ENCODE measurements at places on chromosomes 3 and 15.

GRCh38 chr3:133448478-133449122 is 48.7 kb downstream of the BFSP2 start:
- no peak for DNase-seq

GRCh38 chr15:37099319-37100108 is 835 bp downstream of the MEIS2 start:
- no peak for DNase-seq

DNA sequence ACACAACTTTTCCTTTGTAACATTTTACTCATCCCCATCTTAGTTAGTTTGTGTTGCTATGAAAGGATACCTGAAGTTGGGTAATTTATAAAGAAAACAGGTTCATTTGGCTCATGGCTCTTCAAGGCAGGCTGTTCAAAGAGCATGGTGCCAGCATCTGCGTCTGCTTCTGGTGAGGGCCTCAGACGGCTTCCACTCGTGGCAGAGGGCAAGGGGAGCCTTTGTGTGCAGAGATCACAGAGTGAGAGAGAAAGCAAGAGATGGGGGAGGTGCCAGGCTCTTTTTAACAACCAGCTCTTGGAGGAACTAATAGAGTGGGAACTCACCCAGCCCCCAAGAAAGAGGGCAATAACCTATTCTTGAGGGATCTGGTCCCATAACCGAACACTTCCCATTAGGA is 23.1 kb downstream of the PLA2G4F start:
- no peak for DNase-seq

DNA sequence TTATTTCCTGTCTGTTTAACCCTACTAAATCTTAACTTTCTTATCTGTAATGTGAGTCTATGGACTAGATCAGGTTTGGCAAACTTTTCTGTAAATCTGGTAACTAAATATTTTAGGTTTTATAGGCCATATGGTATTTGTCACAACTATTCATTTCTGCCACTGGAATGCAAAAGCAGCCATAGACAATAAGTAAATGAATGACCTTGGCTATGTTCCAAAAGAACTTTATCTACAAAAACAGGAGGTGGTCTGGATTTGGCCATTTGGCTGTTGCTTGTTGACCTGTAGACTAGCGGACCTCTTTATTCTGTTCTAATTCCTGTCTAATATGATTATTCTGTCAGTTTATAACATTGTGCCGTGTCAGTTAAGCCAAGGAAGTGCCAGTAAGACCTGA is 314.2 kb downstream of the LPP start:
- no peak for DNase-seq

DNA sequence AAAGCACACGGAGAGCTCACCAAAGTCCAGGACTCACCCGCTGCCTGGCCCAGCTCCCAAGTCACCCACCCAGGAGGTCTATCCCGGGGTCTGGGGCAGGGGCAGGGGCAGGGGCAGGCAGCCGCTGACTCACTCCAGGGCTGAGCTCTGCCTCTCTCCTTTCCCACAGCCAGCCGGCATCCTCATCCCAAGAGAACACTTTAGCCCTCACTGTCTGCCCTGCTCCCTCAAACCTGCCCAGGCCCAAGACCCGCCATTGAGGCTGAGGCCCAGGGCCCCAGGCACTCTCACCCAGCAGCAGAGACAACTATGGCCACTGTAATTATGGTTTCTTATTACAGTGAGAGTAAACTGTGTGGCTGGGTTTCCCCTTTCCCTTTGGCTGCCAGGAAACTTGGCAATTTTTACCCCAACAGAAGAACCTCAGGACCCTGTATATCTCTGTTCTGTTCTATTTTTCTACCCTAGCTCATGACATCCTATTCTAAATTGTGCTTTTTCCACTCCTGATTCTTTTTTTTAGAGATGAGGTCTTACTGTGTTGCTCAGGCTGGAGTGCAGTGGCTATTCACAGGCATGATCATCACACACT is 53.0 kb downstream of the IQSEC1 start:
- no peak for DNase-seq

GRCh38 chr15:43294091-43294706 is 27.5 kb upstream of the TGM5 start:
- DNase-seq: no peak

DNA sequence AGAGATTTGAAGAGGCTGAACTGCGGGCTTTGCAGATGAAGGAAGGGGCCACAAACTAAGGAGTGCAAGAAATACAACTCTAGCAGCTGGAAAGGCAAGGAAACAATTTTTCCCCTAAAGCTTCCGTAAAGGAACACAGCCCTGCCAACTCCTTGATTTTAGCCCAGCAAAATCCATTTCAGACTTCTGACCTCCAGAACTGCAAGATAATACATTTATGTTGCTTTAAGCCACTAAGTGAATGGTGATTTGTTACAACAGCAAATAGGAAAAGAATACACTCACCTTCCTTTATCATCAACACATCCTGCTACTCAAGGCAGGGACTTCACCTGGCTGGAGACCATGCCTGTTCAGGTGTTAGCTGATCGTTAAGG is 119.3 kb upstream of the NR2E3 start:
- DNase-seq: no peak

GRCh38 chr3:69746119-69746518 is 6.9 kb downstream of the MITF start:
- DNase-seq: no peak

- DNase-seq: no peak
Observed at GRCh38 chr3:168044049-168044448, 51.7 kb downstream of the GOLIM4 start.

GRCh38 chr3:56862352-56863062 is 60.8 kb upstream of the ARHGEF3 start:
- DNase-seq: no peak

DNA sequence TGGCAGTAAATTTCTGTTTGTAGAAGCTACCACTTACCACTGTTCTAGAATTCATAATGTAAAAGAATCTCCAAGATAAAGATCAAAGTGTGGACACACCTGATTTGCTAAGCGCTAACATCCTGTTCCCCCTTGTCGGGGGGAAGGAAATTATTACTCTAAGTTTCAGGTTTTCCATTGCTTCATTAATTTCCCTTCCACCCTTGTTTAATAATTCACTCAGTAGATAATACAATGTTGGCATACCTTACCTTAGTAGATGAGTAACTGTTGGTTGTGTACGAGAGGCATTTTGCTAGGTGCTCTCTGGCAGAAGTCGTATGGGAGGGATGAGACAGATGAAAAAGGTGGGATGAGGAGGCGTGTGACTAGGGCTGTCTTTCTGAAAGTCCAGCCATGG is 641.2 kb upstream of the ARRDC4 start:
- no peak for DNase-seq

- no peak for DNase-seq
Observed at GRCh38 chr3:105496343-105496742, 129.6 kb downstream of the ALCAM start.

DNA sequence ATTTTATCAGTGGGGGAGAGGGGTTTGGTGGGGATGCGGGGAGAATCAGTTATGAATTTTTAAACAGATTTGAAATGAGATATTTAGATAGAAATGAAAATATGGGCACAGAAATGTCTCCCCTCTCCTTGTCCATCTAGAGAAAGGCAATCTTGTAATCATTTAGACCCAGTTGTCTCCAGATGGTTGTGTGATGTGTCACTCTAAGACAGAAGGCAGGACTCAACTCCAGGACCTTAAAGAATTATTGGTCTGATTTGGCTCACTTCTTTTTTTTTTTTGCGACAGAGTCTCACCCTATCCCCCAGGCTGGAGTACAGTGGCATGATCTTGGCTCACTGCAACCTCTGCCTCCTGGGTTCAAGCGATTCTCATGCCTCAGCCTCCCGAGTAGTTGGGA is 77.2 kb downstream of the EOMES start:
- DNase-seq: no peak

DNA sequence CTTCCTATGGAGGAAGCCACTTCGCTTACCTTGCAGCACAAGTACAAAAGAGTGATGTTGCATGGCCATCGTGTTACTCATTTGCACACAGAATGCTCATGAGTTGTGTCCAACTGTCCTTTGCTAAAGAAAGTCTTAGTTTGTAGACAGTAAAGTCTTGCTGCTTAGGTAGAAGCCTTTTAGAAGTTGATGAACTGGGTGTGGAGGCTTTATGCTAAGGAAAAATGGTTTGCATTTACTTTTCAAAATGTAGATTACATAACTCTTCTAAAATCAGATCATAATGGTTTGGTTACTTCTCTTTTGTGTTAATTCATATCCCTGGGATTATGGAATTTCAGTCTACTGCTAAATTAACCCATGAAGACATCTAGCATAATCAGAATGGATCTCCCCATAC is 84.5 kb upstream of the FLNB start:
- DNase-seq: no peak

- DNase-seq: no peak
Observed at GRCh38 chr3:130835483-130835882, 58.4 kb upstream of the ATP2C1 start.

DNA sequence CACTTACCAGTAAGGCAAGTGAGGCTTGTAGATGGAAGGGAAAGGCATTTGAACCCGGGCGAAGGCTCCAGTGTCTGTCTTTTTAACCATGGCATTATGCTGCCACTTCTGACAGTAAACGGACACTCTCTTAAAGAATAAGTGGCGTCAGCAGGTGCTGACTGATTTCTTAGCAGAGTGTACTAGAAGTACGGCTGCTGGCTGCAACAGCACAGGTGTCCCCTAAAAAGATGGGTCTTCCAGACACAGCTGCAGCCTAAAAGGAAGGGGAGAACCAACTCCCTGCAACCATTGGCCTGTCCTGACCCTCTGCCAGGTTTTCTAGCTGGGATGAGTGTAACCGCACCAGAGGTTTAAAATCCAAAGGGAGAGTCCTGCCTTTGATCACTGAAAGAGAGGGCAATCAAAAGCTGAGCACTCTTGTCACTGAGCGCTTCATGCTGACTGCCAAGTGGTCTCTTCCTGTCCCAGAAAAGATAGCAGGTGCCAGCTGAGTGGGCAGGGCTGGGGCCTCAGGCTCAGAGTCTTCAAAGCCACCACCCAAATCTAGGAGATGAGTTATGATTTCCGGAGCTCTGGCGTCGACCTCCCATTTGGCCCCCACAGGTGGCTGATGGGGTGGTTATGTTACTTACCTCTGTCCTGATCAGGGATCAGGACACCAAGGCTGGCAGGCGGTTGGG is 255.8 kb downstream of the SLCO3A1 start:
- DNase-seq: no peak

DNA sequence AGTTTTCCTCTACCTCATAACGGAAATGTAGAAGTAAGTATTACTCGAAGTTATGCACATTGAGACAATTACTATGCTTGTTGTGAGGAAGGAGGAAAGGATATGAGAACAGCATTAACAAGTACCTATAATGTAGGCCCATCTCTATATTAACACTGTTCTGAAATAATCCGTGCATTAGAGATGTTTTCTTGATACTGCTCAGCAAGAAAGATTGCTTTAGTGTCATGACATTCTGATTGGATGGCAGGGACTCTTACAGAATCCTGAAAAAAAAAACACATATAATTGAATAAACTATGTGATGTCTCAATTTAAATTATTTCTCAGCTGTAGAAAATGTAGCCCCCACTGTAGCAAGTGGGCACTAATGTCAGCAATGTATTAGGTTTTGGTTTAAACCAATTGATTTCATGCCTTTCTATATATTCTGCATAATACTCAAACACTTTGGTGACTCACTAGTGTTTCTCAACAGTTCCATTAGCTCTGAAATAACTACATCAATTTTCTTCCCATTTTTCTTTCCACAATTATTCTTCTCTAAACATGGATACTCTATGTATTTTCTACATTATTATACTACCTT is 598.3 kb upstream of the BCHE start:
- DNase-seq: no peak

GRCh38 chr3:159455741-159456181 is 532.9 kb upstream of the IL12A start:
- DNase-seq: no peak

DNA sequence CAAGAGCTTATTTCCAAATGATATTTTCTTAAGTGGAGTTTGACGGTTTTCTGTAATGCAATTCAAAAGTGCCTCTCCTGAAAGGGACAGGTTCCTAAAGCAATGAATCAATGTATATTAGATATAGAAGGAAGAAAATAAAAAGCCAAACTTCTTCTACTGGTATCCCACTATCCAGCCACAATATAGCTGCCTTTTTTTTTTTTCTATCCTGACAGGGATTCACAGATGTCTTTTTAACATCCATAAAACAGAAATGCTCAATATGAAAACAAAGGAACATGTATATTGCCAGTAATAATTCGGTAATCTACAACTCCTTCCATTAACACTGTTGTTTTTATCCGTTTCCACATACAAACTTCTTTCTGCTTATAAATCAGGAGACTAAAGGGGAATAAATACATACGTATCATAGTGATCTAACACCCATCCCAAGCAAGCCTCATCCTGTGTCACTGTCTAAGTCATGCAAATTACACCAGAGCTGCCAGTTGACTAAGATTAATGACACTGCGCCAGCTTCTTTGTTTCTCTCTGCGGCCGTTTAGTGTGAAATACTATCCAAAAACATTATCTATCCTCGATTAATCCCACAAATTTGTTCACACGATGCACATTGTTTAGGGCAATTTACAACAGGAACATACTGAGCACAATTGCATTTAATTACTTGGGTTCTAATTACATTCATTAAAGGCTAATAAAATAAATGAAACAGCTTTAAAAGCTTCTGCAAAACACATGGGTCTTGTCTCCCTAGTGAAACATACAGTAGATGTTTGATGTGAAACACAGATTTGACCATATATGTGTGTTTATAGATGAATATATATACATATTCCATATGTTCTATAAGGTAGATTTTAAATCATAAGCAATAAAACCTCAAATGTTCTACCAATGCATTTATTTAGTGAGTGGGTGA is 51.9 kb upstream of the CDIN1 start:
- DNase-seq: no peak

DNA sequence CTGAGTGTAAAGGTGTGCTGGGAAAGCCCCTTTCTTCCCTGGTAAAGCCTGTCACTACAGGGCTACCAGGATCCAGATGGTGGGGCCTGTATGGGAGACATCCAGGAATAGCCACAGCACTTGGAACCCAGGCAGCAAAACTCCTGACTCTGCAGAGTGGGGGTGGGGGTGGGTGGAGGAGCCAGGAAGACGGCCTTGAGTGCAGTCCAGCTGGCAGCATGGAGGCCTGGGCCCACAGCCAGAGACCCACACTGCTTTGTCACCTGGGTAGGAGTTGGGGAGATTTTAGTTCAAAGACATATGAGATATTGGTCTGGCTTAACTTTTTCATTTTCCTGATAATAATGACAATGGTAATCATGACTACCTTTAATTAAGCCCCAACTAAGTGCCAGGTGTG is 116.7 kb upstream of the MRPS22 start:
- DNase-seq: no peak

- DNase-seq: no peak
Observed at GRCh38 chr15:29838352-29839010, 16.2 kb upstream of the TJP1 start.

- no peak for DNase-seq
Observed at GRCh38 chr15:28868744-28869345, 16.9 kb upstream of the APBA2 start.

DNA sequence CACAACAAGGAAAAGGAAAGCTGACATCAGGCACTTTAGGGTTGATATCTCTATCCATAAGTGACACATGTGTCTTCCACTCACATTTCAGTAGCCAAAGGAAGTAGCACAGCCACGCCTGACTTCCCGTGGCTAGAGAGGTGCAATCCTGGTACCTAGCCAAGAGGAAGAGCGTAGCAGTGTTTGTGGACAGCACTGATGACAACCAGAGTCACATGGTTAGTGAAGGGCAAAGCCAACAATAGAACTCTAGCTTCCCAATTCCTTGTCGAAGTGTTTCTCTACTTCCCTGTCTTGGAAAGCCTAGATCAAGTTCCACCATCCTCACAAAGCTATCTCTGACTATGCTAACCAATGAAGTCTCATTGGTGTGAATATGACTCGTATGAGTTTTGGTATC is 189.2 kb downstream of the RSL24D1 start:
- DNase-seq: no peak

All from stimulated activated CD4-positive, alpha-beta T cell treated with anti-CD3 and anti-CD28 coated beads, Interleukin-1b, Interleukin-23, amount 100 ng/mL, for 1 hour (primary cell).